Stimulated activated CD4-positive, alpha-beta T cell treated with anti-CD3 and anti-CD28 coated beads, Interleukin-1b, Interleukin-23, amount 100 ng/mL, for 4 hours (primary cell): ENCODE measurements at places on chromosomes 6 and 20.

DNA sequence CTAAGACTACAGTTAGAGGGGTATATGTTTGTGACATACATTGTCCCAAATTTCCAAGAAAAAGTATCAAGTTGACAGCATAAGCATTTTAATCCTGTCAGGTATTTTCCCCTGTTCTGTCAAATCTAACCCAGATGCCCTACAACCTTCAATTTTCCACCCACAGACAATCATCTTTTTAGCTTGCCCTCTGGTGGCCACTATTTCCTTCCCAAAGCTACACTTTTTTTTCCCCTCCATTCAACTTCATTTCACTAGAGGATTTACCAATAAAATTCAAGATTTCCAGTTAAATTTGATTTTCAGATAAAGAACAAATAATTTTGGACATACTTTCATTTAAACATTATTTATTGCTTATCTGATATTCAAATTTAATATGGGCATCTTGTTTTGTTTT, 286.6 kb downstream of the TENT5A start:
- no peak for DNase-seq

DNA sequence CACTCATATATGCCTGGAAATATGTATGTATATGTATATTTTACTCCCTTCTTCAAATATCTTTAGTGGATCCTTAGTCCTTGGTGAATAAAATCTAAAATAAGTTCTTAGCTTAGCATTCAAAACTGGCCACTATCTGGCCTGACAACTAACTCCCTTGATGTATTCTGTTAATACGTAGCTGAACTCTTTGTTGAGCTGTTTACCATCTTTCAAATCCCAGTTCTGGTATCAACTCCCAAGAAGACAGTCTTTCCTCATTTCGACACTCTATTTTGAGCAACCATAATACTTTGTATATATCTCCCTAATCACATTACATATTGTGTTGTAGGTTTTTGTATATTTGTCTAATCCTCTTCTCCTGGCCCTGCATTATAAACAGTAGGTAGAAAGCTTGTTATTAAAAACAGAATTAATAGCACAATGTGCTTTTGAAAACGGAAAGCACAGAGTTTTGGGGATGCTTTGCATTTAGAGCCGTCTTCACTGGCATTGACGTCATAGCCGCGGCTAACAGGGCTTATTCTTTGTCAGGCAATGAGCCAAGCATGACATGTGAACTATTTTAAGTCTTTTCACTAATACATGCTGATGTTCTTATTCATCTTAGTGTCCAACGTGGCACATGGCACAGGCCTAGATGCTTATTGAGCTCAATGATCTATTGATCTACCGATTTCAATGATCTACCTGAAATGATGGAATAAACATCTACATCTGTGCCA, 47.2 kb upstream of the CCN2 start:
- DNase-seq, result no peak

- DNase-seq, result no peak
These were observed 5.6 kb downstream of the PLAGL2 start for GRCh38 chr20:32201977-32202363.

DNA sequence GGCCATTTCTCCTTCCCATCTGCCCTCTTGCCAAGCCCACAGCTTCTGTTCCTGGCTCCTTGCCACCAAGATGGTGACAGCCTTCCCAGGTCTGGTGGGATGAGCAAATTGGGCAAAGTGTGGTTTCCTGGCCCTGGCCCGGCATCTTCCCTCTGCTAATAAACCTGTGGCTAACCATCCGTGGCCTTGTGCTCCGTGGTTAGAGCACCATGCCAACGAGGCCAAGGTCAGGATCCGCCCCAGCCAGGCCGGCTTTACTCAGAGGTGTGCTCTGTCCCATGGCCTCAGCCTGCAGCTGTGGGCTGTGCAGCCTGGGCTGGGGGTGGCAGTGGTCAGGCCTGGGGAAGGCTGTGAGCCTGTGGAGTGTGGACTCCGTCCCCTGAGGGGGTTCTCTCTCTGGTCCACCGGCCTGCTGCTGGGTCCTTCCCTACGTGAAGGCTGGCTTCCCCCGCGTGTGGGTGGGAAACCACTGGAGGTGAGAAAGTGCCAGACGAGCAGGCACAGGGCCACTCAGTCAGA, 117.4 kb downstream of the VEGFA start:
- DNase-seq, result no peak

DNA sequence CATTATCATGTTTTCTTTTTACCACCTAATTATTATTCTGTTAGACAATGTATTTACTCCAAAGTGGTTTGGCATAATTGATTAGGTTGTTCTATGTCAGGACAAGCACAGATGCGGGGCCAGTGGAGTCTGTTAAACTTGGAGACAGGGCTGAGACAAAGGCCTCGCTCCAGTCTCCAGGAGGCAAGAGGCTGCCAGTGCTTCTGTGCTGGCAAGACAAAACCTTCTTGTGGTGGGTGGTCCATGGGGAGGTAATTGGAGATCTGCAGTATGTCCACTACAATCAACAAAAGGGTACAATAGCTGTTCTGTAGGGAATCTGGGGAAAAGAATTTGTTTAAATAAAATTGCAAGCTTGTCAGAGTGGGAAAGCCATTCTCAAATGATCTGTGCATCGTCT, 677.2 kb upstream of the SLC35B3 start:
- no peak for DNase-seq

- no peak for DNase-seq
These were observed 1.4 kb downstream of the PREP start for GRCh38 chr6:105401247-105402089.

- DNase-seq, result no peak
These were observed 103.0 kb downstream of the ZFAND3 start for GRCh38 chr6:37922563-37922962.

DNA sequence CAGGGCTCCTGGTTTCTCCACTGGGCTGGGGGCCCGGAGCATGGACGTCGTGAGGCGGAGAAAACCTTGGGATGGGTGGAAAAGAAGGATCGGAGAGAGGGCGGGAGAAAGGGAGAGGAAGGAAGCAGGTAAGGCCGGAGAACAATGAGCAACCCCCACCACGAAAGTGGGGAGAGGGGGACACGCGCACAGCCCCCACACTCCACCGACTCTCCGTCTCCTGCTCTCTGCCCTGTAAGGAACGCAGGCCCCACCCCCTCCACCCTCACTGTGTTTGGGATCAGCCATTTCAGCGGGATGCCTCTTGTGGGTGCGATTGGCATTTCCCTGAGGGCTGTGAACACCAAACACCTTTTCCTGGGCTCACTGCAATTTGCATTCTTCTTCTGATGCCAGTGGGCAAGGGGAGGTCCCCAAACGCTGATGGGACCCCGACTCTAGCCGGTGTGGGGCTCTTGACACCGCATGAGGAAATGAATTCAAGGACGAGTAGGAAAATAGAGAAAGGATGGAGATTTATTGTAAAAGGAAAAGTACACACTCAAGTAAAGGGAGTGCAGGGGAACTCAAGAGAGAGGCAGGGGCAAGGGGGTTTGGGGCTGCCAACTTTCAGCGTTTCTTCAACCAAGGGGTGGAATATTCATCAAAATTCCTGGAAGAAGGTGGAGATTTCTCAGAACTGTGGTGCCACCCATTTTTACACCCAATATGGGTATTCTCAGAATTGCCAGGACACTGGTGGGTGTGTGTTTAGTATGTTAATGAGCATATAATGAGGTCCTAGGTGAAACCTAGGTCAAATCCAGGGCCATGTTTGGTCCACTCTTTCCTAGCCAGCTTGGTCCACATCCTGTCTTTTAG, 13.1 kb upstream of the RAET1L start:
- no peak for DNase-seq

DNA sequence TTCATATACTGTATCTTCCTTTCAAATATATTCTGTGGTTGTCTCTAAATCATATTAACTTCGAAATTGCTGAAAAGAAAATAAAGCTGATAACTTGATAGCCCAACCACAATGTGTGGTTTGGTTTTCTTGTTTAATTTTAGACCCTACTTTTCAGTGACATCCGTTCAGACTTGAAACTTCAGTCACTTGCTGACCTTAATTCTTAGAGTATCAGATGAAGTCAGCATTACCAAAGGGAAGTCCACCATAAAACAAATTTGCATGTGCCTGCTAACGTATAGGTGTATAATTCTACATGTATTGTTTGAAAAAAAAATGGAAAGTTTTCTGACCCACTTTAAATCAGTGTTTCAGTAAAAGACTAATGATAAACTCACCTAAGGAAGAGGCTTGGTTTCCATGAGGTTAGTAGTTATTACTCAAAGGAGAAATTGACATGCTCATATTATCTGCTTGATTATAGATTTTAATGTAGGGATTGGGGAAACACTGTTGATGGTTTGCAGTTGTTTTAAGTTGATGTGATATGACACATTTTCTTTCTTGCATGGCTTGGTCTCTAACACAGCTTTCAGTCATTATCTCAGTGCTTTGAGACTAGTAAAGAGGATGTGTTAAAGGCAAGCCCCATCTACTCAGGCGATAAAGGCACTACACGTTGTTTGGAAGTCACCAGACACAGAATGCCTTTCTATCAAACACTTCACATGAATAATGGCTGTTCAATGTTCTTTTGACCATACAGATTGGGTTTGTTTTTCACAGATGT, 5.2 kb upstream of the IL17A start:
- no peak for DNase-seq

DNA sequence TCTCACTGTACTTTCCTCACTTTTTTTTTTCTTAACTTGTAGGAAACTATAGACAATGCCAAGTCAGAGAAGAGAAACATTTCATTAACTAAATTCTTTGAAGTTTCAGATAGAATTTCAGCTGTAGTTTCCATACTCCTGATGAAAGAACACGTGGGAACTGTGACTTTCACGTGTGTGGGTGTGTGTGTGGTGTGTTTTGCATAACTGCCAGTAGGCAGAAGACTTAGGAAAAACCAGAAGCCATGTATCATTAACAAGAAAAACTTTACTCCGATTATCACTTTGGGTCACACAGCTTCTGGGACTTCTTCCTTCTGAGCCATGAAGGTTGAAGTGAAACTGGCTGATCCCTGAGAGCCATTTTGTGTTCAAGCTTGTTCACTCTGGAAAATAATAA, 483.3 kb downstream of the TFAP2B start:
- DNase-seq, result no peak

DNA sequence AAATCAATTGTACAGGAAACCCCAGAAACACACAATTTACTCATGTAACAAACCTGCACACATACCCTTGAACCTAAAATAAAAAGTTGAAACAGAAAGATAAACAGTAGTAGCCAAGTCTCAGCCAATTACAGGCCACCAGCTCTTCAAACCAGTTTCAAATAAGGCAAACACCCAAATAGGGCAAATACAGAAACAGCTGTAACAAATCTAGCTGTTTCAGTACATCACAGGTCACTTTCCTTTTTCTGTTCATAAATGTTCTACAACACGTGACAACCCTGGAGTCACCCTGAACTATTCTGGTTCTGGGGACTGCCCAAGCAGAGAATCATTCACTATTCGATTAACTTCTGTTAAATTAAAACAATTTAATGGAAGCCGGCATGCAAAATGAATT, 329.0 kb downstream of the GJA1 start:
- DNase-seq, result no peak

DNA sequence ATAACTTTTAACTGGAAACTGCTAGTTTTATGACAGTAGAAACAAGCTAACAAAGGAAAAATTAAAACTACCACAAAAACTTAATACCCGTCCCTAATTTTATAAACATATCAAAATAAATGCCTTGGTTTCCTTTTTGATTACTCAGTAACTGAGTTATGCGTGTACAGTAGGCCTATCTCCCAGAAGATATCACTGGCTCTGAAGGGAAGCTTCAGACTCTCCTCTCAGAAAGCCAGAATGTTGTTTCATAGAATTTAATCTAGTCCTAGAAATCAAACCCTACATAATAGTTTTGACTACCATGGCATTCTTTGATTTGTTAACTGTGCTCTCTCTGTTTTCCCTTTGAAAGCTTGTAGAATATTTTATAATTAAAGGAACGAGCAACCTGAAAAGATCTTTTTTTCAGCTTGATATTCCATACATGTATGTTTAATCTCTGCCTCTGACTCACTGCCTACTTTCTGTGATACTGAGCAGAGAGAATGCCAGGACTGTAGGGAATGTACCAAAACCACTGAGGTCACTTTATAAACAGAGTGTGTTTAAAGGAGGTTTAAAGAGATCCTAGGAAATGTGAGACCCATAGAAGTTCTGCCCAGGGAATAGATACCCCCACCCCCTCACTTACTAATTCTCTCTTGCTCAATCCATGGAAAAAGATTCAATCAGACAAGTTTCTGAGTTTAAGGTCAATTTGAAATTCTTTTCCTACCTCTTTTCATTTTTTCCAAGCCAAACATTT, 311.5 kb downstream of the HDGFL1 start:
- DNase-seq, result no peak

- no peak for DNase-seq
These were observed 229.8 kb downstream of the NKAIN2 start for GRCh38 chr6:124033501-124033900.

- no peak for DNase-seq
These were observed 98.4 kb downstream of the CDKAL1 start for GRCh38 chr6:20632696-20633095.

GRCh38 chr6:75091467-75092190, 114.2 kb downstream of the COL12A1 start:
- no peak for DNase-seq

- no peak for DNase-seq
These were observed 14.5 kb upstream of the CYP24A1 start for GRCh38 chr20:54188132-54188849.

GRCh38 chr20:36454698-36455427, 86.5 kb upstream of the MYL9 start:
- no peak for DNase-seq

DNA sequence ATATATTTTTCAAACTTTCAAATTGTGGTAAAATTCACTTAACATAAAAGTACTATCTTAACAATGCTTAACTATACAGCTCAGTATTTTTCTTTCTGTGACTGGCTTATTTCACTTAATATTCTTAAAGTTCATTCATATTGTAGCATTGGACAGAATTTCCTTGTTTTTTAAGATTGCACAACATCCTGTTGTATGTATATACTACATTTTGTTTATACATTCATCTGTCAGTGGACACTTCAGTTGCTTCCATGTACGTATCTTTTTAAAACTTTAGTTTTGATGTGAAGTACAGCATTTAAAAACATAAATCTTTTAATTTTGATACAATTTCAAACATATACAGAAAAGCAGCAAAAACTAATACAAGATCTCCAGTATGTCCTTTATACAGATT, 220.7 kb downstream of the ZFAND3 start:
- DNase-seq, result no peak

DNA sequence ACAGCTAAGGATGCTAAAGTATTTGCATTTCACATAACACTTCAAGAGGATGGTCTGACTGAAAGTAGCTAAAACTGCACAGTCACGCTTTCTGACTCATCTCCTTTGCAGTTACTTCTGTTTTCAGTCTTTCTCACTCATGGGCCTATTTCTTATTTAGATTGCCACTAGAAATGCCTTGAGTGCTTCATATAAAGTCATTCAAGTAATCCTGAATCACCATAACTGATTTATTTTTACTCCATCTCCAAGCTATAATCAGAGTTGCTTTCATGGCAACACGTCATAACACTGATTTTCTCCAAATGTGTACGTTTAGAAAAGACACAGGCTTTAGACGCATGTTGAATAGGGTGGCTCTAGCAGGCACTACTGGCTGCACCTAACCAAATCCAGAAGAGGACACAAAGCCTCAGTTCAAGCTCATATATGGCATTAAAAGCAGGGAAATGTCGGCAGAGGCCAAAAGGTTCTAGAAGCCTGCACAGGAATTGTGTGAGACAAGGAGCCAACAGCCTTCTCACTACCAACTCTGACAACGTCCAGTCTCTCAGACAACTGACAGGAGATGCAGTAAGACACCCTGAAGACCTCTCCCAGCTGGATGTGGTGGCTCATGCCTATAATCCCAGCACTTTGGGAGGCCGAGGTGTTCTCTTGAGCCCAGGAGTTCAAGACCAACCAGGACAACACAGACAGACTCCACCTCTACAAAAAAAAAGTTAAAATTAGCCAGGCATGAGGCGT, 64.1 kb upstream of the BEND6 start:
- no peak for DNase-seq

- DNase-seq, result no peak
These were observed 6.5 kb downstream of the C20orf202 start for GRCh38 chr20:1209447-1210387.
